ENCODE measurements at places on chromosomes 7 and 10.

DNA sequence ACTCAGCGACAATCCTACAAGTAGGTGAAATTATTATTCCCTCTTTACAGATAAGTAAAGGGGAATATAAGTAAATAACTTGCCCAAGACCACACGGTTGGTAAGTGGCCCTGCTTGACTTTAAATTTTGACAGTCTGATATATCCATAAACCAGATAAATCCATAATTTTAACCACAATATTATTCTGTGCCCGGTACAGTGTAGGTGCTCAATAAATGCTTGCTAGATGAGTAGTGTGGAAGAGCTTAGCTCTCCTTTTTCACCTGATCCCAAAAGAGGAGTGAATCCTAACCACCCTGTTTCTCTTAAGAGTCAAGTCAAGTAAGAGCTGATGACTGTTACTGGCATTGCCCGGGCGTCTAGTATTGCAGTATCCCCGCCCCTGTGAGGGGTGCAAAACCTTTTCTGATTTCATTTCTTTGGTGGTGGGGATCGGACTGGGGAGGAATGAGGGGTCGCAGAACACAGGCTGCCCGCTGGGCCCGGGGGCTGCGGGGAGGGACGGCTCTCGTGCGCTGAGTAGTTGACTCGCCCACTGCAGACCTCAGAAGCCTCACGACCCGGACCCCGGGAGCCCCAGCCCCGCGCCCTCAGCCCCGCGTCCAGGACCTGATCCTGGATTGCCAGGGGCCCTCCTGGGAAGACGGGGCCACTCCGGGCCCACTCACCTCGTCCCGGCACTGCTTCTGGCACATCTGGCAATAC, 490 bp downstream of the KIN start:
- DNase-seq: no peak

DNA sequence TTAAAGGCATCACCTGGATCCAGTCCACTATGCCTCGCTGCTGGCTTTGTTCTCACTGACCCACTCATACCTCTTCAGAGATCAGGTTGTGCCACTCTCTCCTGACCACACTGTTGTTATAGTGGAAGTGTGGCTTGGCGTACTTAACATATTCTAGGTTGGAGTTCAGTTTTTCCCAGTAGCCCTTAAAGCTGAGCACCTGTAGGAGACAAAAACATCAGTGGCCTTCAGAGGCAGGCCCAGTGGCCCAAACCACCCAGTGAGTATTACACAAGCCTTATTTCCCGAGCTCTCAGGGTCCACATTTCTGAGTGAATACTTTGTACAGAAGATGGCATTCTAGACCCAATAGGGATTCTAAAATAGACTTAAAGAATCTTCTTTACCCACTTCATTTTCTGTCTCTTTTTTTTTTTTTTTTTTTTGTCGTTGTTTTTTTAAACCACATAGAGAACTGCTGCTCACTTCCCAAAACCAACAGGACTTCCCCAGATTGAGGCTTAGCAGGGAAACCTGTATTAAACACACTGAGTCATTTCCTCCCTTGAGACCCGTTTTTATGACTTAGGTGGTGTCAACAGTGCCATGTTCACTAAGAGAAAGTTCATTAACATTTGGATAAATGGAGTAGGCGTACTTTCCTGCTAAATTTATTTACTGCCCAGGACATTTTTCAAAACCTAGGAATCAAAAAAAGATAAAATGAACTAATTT, 85.8 kb downstream of the GSAP start:
- no peak for DNase-seq

DNA sequence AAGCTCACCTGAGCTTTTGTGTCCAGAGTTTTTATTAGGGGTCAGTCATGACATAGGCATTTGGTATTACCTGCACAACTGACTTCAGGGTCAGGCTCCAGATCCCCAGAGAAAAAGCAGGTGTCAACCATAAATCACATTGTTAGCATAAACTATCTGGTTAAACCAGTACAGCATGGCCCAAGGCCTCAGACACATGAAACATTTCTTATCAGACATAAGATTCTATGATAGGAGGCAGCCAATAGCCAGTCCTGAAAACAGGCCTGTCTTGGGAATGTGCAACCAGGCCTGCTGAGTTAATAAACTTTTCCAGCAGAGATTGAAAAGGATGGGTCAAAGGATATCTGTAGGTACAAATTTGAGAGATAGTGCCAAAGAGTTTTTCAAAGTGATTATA, 116.1 kb downstream of the TPST1 start:
- no peak for DNase-seq

DNA sequence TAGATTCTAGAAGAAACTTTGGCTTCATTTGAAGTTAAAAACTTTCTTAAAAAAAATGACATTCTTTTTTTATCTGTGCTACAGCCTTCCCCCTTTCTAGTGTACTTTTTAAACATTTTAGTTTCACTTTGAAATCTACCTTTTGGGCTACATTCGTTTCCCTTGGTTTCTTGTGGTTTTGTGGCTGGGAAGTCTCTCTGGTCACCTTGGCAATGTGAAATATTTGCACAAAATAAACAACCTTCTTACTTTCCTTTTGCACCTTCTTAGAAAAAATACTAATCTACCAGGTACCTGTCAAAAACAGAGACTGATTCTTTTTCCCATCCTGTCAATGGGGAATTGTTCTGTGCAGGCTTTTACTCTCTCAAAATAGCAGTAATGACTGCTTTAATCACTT, 350.2 kb downstream of the GATA3 start:
- DNase-seq: no peak

GRCh38 chr10:11193001-11193551, 175.4 kb downstream of the CELF2 start:
- DNase-seq: no peak

GRCh38 chr7:140901941-140902302, 22.8 kb downstream of the BRAF start:
- no peak for DNase-seq

DNA sequence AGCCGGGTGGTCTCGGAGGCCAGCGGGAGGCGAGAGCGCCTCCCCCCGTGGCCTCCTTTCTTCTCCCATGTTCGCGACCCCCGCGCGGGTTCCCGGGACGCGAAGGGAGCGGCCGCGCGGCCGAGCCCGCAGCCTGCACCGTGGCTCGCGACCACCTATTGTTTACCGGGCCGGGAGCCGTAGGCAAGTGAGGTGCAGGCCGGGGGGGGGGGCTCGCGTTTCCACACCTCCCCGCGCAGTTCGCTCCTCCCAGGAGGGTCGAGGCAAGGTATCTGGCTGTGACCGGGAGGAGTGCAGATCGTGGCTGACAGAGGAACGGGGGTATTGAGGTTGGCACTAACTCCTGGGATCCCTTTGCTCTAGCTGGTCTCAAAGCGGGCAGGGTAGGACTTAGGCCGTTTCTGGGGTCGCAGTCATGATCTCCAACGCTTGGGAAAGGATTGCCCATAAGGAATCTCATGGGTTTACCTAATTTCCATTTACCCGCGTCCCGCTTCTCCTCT, 734 bp downstream of the PTPN12 start:
- DNase-seq: no peak

DNA sequence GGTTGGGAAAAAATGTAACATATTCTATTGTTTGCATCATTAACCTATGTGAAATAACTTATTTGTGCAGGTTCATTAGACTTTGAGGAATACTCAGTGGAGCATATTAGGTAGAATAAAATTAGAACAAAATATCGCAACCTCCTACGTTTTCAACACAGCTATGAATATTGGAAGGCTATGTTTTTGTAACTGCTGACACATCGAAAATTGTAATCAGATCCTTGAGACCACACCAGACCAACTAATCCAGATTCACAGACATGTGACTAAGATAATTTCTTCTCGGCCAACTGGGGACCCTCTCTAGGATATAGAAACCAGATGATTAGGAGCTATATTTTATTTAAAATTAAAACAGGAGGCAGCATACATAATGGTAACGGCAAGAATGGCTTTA, 77.5 kb upstream of the VWC2 start:
- no peak for DNase-seq

DNA sequence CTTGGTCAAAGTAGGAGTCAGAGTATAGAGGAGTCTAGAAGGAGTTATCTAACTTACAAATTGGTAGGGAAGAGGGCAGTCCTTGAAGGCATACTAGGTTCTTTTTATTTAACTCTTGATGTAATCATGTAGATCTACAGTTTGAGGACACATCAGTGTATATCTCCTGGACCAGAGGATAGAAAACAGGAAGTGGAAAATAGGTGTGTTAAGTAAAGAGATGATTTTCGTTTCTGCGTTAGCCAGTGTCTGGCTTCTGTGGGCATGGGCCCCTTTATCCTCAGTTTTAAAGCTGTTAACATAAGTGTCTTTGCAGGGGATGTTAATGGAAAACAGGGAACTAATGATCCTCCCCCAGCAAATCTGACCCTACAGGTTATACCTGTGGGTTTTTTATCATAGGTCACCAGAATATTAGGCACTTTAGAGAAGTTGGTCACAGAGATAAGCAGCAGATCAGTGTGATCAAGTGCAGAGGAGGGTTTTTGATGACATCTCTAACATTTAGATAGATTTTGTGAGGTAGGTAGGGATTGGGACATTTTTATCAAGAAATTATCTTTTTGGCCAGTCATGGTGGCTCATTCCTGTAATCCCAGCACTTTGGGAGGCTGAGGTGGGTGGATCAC, 58.6 kb upstream of the PRSS1 start:
- no peak for DNase-seq

- DNase-seq: no peak
Measured at GRCh38 chr10:16686054-16686902, 130.9 kb downstream of the RSU1 start.

GRCh38 chr7:155296006-155296787, 1.5 kb upstream of the INSIG1 start:
- no peak for DNase-seq

- DNase-seq: no peak
Measured at GRCh38 chr10:73920089-73920488, 9.2 kb downstream of the PLAU start.

GRCh38 chr7:86863452-86863851, 196.0 kb downstream of the ELAPOR2 start:
- no peak for DNase-seq

- no peak for DNase-seq
Measured at GRCh38 chr10:125061557-125062226, 98.7 kb downstream of the CTBP2 start.

GRCh38 chr7:28960071-28960840, 2.1 kb upstream of the TRIL start:
- no peak for DNase-seq

GRCh38 chr10:110009736-110010475, 2.1 kb downstream of the ADD3 start:
- no peak for DNase-seq

- DNase-seq: no peak
Measured at GRCh38 chr7:24756545-24757352, 515 bp downstream of the GSDME start.

- no peak for DNase-seq
Measured at GRCh38 chr10:3802526-3803265, 17.7 kb upstream of the KLF6 start.

DNA sequence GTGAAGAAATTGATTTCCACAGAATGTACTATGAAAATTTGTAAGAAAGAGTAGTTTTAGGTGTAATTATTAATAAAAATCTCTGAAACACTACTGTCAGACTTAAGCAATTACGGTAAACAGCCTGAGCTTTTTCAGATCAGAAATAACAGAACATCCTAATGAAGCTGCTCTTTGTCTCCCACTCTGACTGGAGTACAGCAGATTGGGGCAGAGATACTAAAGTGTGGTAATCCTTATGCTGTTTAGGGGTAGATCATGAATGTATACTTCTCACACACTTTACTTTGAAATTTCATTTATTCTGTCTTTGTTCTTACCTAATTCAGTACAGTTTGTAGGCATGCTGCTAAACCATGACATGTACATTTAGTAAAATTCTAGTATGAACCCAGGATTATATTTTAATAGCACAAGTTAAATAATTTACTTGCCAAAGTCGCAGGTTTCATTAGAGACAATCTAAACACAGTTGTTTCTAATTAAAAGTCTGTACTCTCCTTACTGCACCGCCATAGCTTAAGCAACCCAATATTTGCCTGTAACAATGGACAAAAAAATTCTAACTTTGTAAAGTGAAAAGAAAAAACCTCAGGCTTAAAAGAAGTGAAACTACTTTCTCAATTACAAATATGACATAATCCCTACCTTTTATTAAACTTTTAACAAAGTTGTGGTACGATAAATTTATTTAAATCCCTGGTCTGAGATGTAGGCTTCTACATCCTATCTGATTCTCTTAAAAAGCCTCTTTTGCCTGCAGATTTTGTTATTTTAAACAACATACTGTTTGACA, 88.8 kb downstream of the KMT2E start:
- no peak for DNase-seq

GRCh38 chr7:144821067-144821466, 14.8 kb downstream of the TPK1 start:
- DNase-seq: no peak

DNA sequence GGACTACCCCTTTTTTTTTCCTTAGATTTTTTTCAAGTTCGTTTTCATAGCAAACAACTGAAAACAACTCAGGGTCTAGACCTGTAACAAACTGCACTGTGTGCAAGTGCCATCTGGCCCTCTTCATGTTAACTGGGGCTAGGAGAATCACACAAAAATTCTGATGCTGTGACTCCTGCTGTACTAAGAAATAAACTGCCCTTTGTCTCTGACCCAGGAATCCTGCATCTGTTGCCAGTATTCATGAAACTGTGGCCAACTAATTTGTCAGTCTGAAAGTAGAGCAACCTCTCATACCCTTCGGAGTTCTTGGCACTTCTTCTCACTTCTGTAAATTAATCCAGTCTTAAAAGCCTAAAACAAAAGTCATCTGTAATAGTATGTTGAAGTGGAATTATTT, 218.4 kb upstream of the PCDH15 start:
- DNase-seq: no peak

DNA sequence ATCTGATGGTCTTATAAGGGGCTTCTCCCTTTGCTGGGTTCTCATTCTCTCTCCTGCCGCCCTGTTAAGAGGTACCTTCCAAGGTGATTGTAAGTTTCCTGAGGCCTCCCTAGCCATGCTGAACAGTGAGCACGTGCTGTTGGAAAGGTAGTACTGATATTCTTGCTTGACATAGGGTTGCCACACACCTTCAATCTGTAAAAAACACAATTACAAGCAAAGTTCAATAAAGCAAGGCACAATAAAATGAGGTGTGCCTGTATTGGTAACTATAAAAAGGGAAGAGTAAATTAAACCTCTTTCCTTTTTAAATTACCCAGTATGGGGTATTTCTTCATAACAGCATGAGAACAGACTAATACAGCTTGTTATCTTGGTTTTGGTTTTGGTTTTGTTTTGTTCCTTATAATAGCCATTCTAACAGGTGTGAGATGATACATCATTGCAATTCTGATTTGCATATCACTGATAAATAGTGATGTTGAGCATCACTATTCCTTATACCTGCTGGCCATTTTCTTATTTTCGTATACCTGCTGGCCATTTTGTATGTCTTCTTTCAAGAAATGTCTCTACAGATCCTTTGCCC, 164.9 kb upstream of the TRIM24 start:
- DNase-seq: no peak

- DNase-seq: no peak
Measured at GRCh38 chr10:88991161-88991898, 732 bp downstream of the FAS start.

DNA sequence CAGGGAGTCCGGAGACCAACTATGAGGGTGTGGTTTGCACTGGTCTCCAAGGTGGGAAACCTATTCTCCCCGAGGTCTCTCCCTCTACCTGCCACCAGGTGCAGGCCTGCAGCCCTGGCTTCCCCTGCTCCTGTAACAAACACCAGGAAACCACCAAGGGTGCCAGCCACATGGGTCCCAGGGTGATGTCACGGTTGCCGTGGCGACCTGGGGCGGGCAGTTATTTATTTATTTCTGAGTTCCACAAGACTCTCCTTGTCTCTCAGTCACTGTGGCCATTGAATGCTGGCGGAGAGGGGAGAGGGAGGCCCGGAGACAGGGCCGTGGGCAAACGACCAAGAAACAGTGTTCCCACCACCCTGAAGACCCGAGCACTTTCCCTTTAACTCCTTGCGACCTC, 27.0 kb downstream of the MMD2 start:
- no peak for DNase-seq

Data from AG09309 (cell line).